ENCODE measurements at places on chromosomes 7 and 10.

GRCh38 chr10:89695307-89695706 lies 6.1 kb upstream of the KIF20B start:
- no peak for DNase-seq

DNA sequence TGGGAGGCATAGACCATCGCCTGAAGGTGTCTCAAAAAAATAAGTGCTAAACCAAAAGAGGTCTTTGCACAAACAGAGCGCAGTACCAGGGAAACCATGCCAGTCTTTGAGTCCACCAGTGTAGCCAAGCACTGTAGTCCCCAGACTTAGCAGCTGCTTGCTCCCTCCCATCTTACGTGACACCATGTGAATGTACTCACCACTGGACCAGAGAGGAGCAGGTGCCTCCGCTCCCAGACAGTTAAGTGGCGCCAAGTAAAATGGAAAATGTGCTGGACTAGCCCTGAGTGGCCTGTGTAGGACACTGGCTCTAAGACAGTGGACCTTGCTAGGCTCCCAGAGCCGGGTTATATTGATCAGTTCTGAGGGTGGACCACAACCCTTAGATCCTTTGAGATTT lies 47.7 kb upstream of the PLEKHA1 start:
- no peak for DNase-seq

DNA sequence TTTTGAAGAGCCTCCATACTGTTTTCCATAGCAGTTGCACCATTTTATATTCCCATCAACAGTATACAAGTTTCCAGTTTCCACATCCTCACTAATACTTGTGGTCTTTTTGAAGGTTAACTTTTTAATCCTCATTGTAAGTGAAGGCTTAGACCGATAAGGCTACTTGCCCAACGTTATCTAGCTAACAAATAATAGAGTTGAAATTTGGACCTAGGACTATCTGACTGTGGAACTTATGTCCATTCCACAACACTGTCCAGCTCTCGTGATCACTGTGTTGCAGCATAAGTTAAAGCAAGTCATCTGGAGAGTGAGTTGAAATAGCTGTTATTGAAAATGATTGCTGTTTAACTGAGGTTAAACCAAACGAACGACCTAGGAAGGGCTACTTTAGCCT lies 84.0 kb downstream of the ZNF92 start:
- DNase-seq: no peak

DNA sequence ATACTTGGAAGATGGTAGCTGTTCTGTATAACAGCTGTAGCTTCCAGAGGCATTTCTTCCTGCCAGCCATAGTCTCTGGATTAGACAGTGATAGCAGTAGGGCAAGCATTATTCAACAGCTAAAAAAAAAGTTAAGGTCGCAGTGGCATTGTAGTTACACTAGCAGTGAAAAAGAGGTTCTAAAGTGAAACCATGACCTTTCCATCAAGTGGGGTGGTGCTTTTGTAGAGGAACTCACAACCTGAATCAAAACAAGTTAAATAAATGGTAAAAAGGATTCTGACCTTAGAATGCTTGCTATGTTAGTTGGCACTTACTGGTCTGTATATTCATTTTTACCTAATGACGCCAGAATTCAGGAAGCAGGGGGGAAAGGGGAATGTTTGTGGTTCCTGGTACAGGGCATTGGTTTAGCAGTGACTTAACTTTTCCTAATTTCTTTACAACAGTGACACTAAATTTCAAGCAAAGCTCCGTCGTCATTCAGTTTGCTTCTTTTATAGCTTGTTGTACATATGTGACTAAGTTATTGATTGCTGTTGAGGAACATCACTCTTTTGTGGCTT lies 55.0 kb downstream of the GBF1 start:
- DNase-seq: no peak

GRCh38 chr10:31395695-31396094 lies 76.7 kb downstream of the ZEB1 start:
- no peak for DNase-seq
